ENCODE measurements at places on chromosomes 4 and X.

DNA sequence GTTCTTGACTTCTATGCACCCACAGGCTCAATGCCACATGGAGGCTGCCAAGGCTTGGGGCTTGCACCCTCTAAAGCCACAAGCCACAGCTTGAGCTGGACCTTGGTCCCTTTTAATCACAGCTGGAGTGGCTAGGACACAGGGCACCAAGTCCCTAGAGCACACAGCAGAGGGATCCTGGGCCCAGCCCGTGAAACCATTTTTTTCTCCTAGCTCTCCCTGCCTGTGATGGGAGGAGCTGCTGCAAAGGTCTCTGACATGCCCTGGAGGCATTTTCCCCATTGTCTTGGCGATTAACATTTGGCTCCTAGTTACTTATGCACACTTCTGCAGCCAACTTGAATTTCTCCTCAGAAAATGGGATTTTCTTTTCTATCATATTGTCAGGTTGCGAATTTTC lies 410.9 kb downstream of the GRID2 start:
- DNase-seq: no peak

- DNase-seq: no peak
These were observed 583.0 kb downstream of the BCOR start for GRCh38 chrX:39514801-39515200.

DNA sequence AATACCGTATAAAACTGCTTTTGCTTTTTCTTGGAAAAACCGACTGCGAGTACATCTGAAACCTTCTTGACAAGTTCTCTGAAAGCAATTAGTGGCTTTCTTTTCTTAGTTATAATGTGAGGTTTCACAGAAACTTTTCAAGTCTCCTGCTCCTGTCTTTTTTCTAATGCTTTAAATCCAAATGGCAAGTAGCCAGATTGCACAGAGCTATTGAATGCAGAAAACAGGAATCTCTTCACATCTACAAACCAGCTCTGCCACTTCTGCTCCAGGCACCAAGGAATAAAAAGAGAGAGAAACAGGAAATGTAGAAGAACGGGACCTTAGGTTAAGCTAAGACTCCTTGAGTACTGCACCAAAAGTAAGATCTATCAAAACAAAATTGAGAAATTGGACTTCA lies 267.3 kb upstream of the TET2 start:
- DNase-seq: no peak

GRCh38 chr4:86264241-86264640 lies 95.6 kb downstream of the MAPK10 start:
- DNase-seq: no peak

GRCh38 chr4:139672215-139672614 lies 6.6 kb downstream of the MGST2 start:
- DNase-seq: no peak

DNA sequence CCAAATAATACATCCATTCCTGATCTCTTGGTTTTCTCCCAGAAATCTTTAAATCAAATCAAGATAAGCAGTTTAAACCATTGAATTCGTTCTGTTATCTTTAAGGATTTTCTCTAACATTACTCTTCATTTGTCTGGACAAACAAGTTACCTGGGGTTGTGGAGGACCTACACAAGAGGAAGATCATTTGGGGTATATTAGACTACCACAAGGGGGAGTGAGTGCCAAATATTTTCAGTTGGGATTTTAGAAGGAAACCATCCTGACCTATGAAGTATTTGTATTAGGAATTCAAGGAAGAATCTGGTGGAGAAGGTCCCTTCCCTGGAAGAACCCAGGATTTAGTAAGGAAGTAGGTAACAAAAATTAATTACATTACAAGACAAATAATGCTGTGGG lies 12.0 kb upstream of the DCHS2 start:
- no peak for DNase-seq

DNA sequence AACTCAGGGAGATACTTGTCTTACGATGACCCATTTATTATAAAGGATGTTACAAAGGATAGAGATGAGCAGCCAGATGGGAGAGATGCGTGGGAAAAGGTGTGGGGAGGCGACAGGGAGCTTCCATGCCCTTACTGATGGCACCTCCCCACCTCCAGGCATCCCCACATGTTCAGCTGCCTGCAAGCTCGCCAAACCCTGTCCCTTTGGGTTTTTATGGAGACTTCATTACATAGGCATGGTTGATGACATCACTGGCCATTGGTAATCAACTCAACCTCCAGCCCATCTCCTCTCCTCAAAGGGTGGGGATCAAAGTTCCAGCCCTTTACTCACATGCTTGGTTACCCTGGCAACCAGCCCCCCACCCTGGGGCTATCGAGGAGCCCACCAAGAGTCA lies 29.4 kb upstream of the SLC2A9 start:
- no peak for DNase-seq

DNA sequence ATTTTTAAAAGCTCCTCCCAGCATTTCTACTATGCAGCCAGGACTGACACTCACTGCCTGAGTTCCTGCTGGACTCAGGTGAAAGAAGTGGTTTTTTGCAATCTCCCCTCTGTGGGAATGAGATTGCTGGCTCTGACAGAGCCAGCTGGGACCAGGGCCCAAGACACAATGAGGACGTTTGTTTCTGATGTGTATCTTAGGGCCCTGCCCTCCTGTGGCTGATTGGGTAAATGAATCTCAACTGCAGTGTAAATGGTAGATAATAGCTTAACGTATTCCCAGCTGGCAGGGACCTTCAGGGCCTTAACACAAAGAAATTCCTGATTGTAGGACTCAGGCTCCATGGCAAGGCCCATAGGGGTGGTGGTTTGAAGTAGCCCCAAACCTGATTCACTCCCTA lies 85.8 kb upstream of the PRPS1 start:
- DNase-seq: no peak

DNA sequence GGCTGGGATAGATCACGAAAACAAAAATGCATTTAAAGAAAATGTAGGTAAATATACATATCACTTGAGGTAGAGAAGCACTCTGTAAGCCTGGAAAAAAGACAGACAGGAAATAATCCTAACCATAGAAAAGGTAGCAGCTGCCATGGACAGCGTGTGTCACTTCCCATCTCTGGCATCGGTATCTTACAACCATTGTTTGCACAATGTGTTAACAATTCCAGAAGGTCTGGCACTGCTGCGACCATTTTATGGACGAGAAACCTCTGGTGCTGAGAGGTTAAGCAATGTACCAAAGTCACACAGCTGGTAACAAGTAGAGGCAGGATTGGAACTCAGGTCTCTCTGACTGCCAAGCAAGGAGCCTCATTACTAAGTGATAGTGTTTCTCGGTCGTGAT lies 1.7 kb upstream of the MTNR1A start:
- no peak for DNase-seq

DNA sequence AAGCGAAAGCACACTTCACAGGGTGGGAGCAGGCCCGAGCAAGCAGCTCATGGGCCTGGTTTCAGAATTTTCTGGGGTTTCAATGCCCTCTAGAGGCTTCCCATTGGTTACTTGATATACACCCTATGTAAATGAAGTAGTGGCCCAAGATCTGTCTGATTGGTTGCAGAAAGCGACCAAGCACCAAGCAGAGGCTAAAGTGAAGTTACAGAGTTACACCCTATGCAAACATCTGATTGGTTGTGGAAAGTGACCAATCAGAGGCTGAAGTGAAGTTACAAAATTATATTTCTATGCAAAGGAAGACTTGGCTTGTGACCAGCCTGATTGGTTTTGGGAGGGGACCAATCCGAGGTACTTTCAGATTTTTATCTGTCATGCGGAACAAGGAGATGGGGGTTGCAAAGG lies 8.2 kb downstream of the FHIP1A start:
- no peak for DNase-seq

DNA sequence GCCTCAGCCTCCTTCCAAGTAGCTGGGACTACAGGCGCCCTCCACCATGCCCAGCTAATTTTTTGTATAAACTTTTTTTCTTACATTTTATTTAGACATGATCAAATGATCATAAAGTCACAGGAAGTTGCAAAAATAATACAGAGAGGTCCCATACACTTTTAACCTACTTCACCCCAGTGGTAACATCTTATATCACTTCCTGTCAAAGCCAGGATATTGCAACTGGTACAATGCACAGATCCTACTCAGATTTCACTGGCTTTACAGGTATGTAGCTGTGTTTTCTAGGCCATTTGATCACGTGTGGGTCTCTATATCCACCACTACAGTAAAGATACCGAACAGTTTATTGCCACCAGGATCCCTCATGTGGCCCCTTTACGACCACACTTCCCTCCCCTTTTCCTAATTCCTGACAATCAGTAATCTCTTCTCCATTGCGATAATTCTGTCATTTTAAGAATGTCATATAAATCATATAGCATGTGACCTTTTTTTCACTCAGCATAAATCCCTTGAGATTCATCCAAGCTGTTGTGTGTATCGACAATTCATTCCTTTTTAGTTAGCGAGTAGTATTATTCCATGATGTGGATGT lies 18.0 kb downstream of the RPS6KA3 start:
- DNase-seq: no peak

- DNase-seq: no peak
These were observed 29.4 kb downstream of the DTHD1 start for GRCh38 chr4:36310793-36311192.

DNA sequence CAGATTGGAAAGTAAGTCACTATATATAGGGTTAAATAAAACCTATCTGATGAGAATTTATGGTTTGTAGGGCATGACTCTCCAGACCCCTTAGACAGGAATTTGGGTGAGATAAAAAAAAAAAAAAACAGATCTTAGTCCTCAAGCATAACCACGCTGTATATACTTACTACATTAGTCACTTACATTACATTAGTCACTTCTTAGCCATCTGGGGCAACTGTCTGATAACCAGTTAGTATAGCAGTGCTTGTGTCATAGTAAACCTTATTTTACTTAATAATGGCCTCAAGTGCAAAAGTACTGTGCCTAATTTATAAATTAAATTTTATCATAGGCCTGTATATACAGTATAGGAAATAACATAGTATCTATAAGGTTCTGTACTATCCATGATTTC lies 60.2 kb upstream of the RPS6KA6 start:
- no peak for DNase-seq
